ENCODE measurements at places on chromosomes 5 and 9.

- DNase-seq = peak; percentile 16
Measured at GRCh38 chr9:536597-537511, 304.6 kb upstream of the DMRT1 start.

DNA sequence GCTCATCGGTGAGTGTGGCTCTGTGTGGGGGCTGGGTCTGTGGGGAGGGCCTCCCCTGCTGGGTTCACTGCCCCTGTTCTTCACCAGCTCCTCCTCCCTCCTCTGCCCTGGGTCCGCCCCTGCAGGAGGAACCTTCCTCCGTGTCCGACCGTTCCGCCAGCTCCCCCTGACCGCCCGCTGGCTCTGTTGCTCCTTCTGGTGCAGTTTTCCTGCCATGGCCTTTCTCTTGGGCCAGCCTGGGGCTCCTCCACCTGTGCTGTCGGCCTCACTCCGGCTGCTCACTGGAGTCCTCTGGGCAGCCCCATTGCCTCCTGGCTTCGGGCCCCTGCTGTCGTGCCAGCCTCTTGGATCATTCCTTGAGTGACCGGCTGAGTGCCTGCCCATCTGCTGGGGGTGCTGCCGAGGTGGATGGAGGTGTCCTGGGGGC is 12.3 kb downstream of the RNU6ATAC start:
- DNase-seq = no peak

- no peak for DNase-seq
Measured at GRCh38 chr5:36530215-36530614, 76.2 kb upstream of the SLC1A3 start.

DNA sequence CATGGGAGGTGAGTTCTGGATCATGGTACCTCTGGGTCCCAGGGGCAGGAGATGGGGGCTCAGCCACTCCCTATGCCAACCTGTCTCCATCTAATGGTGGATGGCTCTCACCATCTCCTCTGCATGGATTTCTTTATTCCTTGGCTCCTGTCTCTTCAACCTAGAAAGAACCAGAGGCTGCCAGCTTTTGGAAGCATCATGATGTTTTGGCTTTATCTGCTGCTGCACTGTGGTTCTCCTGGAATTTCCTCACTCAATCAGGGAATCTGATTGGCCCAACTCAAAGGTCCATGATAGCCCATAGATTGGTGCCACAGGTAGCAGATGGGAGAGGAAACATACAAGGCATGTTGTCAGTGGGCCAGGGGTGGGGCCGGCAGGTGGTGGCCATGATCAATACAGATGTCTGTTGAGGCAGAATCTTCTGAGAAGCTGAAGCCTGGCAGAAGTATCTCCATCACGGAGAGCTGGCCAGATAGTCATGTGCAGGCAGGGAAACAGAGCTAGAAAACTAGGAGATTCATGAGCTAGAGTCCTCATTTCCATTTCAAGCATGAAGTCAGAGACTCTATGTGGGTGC is 158.2 kb downstream of the MACROH2A1 start:
- DNase-seq = no peak

GRCh38 chr5:138651058-138651766 is 76.0 kb upstream of the HSPA9 start:
- DNase-seq = no peak

DNA sequence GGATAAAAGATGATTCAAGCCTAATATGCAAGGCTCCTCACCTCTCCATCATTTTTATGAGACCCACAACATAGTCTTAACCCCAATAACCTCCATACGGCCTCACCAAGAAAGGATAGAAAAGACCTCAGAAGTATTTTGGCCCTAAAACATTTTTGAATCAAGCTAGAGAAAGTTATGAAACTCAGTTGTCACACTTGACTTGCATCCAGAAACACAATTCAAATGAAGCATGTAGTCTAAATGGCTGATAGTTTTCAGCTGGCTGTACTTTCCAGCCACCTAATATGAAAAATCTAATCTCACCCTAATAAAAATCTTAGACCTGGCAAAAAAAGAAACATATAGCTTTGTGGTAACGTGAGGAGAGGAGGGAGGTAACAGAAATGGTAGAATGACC is 116.1 kb downstream of the ARL15 start:
- DNase-seq = no peak

GRCh38 chr9:6552033-6552432 is 93.5 kb downstream of the GLDC start:
- peak; percentile 85 for DNase-seq

- DNase-seq = peak; percentile 10
Measured at GRCh38 chr5:160685695-160686094, 166.3 kb downstream of the ATP10B start.

DNA sequence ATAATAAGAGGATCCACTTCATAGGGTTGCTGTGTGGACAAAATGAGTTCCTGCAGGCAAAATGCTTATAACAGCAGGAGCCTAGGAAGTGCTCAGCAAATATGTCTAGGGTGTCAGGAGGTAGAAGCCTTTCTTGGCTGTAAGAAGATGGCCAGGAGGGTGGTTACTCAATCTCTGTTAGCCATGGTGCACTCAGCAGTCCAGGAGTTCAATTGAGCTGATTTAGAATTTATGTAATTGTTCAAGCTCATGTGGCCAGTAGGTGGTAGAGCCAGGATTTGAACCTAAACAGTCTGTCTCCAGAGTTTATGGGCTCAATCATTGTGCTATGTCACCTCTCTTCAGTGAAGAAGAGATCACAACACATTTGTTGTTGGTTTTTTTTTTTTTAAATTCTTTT is 381.2 kb downstream of the KIF4B start:
- no peak for DNase-seq

- no peak for DNase-seq
Measured at GRCh38 chr5:9557696-9558095, 11.8 kb upstream of the SEMA5A start.

GRCh38 chr5:55071413-55071812 is 31.0 kb upstream of the GZMA start:
- DNase-seq = no peak

- no peak for DNase-seq
Measured at GRCh38 chr5:6581559-6582426, 51.1 kb downstream of the NSUN2 start.

GRCh38 chr9:7370381-7370780 is 429.2 kb downstream of the DMAC1 start:
- peak; percentile 62 for DNase-seq

DNA sequence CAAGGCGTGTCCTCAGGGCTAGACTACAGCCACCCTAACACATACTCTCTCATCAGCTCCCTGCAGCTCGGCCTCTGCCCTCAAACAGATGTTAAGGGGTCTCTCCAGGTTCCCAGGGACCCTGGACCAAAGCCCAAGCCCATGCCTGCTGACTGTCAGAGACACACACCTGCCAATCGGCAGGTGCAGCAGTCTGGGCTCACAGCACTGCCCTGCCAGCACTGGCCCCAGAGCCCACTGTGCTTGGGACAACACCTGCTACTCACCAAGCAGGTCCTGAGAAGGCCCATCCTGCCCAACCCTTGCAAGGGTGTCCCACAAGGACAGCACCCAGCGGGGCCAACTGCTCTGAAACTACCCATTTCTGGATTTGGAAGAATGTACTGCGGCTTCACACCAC is 20.2 kb upstream of the ZDHHC11 start:
- DNase-seq = no peak

DNA sequence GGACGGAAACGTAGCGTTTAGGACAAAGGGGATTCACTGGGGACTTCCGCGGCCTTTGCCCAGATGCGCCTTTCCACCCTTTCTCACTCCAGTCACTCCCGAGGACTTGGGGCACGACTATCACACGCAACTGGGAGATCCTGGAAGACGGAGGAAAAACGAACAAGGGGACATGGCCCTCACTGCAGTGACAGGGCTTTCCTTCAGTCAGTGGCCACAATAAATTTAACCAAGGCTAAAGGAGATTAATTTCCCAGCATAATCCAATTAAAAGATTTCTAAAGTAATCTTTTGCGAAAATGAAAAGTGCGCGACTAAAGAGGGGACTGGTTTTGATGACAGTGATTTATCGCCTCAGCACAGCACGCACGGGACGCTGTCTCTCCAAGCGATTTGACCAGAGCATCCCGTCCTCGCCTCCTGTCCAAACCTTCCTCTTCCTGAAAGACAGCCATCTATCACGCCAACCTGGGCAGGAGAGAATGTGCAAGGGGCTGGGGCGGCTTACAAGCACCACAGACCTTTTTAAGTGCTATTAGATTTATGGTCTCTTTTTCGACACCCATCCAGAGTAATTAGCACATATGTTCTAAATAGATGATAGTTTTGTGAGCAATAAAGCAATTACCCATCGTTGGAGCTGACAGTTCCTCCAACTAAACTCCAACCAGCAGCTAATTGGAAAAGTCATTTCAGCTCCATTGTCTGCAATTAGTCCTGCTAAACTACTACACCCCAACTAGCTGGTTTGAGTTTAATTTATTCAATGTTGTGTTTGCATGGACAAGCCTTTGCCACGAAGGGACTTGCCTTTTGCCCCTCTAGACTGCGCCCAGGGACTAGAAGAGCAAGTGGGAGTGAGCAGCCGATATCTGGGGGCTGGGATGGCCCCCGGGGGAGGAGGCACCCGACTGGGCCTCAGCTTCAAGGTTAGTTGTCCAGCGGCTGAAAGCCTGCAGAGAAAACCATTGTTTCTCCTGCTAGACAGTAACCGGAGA is 7.4 kb downstream of the NR2F1-AS1 start:
- DNase-seq = no peak

DNA sequence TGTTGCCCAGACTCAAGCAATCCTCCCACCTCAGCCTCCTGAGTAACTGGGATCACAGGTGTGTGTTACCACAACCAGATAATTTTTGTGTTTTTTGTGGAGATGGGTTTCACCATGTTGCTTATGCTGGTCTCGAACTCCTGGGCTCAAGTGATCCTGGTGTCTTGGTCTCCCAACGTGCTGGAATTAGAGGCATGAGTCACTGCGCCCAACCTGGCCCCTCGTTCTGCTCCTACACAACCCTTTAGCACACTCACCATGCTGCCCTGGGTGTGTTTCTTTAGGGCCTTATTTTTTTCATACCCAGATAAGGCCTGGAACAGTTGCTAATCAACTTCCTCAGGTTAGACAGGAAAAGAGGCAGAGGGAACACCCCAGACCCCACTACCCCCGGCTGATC is 2.6 kb downstream of the PDZD2 start:
- DNase-seq = no peak

DNA sequence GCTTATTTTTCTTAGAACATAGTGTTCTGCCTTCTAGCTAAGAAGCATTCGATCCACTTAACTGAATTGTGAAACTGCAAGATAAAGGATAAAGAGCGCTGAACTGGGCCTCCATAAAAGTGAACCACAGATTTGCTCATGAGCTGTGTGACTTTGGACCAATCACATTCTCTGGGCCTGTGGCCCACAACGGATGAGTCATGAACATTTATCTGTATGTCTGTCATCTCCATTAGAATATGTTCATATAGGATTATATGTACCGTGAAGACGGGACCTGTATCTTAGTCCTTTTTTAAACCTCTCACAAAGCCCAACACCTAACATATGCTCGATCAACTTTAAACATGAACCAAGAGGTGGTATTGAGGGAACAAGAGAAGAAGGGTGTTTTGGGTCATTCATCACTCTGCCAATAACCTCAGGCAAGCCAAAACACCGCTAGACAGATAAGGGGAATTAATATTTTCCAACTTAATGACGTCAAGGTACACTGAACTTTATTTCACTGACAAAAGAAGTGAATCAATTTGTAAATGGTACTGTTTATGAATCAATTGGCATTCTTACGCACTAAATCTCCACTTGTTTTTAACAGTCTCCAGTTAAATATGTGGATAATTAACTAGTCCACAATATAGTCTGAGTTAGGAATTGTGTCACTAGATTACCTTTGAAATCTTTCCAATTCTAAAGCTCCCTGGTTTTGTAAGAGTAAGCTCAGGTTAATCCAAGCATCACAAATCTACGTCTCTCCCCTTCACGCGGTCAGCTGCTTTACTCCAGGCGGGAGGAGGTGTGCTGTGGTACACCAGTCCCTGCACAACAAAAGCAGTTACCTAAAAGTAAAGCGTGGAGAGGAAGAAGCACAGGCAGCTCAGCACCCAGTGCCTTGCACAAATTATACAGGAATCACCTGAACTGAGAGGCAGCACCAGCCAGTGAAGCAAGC is 1.6 kb downstream of the TMEM245 start:
- no peak for DNase-seq

DNA sequence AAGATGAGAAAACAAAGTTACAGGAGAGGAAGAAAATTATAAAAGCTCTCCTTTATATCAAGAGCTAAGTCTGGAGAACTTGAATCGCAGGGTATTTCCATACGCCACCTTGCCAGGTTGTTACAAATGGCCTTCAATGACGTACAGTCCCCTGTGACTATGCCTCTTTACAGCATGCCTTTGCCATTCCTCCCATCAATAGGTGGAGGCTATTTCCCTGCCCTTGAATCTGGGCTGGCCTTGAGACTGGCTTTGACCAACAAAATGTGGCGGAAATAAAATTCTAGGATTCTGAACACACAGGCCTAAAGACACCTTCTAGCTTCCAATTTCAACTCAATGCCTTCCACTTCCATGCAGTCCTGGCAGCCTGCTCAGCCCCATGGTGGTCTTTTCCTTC is 45.7 kb downstream of the TSSK1B start:
- DNase-seq = no peak

GRCh38 chr5:139394123-139394653 is 716 bp downstream of the PROB1 start:
- no peak for DNase-seq

DNA sequence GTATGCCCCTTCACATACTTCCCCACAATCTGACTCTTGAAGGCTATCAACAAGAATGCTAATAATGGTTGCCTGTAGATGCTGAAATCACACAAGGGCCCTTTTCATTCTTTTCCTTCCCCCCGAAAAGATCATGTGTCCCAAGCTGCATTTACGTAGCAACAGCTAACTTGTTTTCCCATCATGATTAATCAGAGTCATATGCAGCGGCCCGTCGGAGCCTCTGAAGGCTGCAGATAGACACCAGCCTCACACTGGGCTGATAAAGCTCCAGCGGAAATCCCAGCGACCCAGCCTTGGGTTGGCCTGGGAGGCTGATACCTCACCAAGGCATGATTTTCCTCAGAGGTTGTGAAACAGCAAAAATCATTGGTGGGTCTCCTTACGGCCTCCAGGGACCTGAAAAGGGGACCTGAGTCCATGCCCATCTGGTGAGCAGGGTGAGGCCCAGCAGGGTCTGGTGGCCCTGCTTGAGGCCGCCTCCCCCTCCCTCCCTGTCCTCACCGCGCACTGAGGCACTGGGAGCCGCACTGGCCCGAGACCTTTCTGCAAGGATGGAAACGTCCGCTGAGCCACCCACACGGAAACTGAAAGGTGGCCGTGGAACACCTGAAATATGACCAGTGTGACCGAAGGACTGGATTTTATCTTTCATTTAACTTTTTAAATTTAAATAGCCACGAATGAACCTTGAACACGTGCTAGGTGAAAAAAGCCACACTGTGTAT is 114.2 kb upstream of the PHYKPL start:
- no peak for DNase-seq

Measured in SJCRH30 (cell line).